GM03348 (cell line): ENCODE measurements at places on chromosomes 4 and X.
A peak's percentile ranks its signal among the peaks of the same experiment; 100 is the strongest.

DNA sequence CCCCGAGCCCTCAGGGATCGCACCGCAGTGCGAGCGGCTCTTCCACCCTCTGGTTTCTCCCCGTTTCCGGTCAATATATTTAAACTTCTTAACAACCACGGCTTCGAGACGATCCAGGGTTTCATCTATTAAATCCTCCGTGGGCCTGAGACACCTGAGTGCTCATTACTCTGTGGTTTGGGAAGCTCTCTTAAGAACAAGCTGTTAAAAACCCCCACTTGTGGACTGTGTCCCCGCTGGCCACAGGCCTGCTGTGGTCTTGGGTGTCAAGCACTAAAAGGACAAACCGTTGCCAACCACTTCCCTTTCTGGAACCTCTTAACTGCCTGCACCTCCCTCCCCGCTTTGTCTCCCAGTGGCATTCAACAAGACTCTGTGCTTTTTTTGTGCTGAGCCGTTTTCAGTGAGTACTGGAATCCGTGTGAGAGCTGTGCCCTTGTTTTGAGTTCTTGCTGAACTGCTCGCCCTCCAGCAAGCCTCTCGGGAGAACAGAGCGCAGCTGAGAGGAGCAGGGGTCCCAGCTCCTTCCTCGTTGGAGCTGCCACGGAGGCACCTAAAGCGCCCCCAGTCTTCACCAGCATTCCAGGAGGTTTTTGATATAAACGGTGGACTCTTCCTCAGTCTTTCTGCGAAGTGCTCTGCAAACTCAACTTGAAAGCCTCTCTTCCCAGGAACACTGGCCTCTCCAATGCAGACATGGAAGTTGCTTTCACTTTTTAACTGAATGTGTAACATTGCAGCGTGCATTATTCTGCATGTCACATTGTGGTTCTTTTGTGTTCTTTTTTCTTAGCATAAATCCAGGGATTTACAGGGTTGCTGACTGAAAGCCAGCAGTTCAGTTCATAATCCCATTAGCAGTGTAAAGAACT lies 691 bp upstream of the IGFBP7 start:
- peak; percentile 58 for DNase-seq

GRCh38 chr4:144223149-144223548 lies 82.6 kb upstream of the GYPA start:
- no peak for DNase-seq

DNA sequence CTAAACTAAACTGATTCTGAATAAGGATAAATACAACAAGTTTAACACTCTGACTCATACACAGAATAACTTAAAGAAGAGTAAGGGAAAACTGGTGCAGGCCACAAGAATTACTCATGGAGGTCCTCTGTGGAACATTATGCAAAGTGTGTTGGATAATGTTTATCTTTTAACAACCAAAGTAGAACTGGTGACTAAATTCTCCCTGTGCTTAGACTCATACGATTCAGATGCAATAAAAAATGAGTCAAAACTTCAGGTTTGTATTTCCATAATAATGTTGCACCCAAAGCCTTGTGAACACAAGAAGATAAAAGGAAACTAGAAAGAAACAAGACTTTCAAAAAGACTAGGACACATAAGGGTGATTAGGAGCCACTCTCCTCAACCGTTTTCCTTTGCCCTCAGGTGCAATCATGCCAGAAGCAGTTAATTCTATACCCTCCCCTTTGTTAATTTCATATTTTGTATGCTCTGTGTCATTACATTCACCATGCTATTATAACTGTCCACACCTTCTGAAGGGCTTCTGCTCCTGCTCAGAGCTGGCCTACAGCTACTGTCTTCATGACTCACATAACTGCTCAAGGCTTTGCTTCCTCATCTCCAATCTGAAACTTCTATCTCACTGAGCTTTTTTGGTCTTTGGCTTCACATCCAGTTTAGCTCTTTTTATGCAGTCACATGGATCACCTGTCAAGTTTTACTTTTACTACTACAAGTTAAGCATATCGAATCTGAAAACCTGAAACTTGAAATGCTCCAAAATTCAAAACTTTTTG lies 60.2 kb downstream of the KCNIP4 start:
- peak; percentile 42 for DNase-seq

DNA sequence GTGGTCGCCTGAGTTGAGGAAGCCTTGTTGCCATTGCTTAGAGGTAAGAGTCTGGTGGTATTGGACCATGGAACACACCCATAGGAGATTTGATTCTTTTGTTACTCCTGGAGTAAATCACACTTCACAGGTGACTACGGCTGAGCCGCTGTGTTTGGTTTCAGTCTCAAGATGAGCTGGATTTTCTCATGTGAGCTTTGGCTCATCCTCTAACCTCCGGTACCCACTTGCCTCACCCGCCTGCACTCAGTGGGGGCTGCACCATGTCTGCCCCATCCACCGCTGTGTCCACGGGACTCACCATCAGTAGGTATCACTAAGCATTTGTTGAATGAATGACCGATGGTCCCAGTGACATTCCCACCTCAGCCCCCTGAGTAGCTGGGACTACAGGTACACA lies 52.7 kb downstream of the HTT-AS start:
- DNase-seq, result no peak

DNA sequence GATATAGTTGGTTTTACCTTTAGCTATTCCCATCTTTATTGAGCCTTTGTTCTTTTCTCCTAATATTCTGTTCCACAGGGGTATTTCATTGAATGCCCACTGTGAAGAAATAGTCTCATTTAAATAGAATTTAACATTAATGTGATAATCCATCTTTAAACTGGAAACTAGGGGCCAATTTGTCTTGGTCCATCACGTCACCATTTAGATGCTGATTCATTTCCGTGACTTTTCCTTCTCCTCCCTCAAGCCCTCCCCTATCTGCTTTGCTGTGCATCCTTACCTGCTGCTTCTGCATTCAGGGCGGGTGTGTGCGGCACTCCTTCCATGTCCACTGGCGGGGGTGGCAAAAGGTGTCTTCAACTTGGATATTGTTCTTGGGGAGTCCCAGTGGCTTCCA lies 241.1 kb downstream of the FBXW7 start:
- no peak for DNase-seq

DNA sequence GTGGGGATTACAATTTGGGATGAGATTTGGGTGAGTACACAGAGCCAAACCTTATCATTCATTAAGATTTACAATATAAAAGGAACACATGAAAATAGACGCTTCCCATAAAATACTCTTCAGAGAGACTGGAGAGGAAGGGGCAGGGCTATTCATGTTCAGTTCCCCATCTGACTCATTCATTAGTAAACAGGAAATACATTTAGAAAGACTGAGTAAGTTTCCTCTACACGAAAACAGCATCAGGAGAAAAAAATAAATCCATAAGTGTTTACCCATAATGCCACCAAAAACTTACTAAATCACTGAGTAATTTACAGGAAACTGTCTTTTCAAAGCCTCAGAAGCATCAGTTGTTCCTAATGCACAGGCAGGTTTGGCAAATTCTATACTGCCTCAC lies 255.4 kb upstream of the CXorf51A start:
- no peak for DNase-seq

- no peak for DNase-seq
These were observed 34.4 kb upstream of the COX18 start for GRCh38 chr4:73103799-73104503.
